ENCODE measurements at places on chromosomes 5 and 9.

- DNase-seq, result no peak
These were observed 38.1 kb downstream of the SEMA6A start for GRCh38 chr5:116536316-116537083.

- no peak for DNase-seq
These were observed 178.5 kb upstream of the PHYKPL start for GRCh38 chr5:178411083-178411482.

DNA sequence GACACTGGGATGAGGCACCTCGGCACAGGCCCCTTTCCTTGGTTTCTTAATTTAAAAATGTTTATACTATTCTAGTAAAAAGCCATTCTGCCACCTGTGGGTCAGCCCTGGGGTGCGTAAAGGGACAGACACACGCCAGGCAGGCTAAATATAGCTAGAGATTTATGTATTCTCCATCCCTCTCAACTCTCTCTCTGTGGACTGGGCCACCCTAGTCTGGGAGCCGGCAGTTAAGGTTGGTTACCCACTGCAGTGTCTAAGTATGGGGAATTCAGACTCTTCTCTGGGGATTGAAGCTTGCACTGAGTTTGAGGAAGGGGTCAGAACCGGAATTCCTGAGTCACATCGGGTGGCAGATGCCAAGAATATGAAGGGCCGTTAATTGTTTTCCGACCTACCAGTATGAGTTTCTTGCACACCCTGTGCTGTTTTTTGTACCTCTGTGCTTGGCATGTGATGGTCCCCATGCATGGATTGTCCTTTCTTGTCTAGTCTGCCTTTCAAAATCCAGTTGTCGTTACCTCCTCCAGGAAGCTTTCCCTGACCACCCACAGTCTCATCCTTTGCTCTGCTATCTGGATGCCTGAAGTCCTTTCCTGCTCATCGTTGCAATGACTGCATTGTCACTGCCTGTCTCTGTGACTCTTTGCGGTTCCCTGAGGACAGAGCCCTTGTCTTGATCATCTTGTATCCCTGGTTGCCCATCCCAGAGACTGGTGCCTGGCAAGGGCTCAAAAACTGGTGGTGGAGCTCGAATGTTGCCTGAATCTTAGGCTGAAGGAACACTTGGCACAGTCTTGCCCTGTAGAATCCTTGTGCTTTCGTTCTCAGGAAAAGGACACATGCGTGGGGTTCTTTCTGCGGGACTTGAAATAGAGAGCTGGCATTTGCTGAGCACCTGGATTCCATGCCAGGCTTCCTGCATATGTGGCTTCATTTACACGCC, 2.1 kb downstream of the NEURL1B start:
- no peak for DNase-seq

GRCh38 chr5:73820326-73820725, 194.3 kb downstream of the ARHGEF28 start:
- no peak for DNase-seq

DNA sequence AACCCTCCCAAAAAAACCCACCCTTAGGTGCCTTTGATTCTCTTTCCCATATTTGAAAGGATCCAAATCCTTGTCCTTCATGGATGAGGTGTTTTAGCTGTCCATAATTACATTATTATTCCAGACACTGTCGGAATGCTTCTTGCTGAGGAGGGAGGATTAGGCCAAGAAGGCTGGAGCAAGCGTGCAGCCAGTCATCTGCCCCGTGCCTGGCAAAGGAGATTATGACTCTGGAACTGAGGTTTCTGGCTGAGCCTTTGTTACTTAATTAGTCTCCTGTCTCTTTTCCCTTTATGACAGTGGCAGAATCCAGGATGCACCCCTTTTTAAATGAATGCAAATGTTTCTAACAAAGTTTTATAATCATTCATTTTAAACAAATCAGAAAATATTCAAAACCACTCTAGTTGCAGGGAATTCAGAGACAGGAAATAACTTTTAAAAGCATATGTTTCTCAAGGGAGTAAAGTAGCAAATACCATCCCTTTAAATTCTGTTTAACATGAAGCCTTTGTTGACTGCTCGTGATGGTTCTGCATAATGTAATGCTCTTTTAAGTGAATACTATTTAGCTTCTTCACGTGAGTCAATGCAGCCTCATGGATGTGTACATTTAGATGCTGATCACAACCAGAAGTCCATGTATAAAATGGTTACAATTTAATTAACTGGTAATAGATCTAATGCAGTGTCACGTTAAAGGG, 69.8 kb downstream of the GALNT10 start:
- DNase-seq, result no peak

DNA sequence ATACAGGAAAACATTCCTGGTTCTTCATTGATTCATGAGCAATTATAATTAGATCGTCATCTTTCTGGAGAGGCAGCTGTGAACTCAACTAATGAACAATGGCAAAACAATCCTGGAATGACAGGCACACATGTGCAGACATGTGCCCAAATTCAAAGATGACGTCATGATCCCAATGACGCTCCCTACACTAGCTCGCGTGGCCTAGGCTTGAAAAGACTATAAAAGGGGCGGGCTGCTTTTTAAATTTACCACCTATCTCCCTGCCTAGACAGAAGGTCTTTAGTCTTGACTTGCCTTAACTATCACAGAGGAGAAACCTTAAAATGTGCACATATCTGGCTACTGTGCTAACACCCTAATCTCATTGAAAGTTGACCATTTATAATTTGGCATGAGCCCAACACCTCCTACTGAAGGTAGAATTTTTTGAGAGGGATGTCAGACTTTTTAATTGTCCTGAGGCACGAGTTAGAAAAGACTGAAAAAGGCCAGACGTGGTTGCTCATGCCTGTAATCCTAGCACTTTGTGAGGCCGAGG, 88.2 kb downstream of the PRRT1B start:
- DNase-seq, result no peak

DNA sequence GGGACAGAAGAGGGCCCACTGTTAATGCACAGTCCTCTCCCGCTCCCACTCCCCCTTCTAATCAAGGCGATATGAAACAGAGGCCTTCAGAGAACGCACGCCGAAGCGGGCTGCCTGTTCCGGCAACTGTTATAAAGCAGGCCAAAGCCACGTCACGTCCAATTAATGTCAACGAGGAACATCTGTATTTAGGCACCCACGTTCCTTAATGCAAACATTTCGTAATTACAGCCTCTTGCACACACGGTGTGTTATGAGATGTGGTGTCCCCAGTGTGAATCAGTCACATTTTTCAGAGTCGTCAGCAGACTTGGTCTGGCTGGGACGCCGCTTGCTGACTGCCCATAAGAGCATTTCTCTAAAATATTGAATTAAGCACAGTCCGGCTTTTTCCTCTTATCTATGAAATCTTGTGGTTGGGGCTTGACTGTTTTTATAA, 339.0 kb downstream of the NSG2 start:
- no peak for DNase-seq

DNA sequence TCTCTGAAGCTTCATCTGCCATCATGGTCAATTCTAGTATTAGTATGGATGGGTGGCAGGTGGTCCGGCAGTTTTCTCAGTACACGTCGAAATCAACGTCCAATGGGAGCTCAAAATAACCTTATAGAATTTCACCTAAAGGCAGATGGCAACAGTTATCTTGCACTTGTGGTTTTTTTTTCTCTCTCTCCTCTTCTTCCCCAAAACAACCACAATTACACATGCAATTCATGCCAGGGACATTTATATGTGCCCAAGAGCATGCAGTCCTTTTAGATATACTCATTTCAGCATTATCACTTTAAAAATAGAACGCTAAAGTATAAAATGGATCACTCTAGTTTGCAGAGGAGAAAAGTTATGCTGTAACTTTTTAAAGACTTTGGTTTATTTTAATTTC, 1428.9 kb upstream of the WWC1 start:
- no peak for DNase-seq

DNA sequence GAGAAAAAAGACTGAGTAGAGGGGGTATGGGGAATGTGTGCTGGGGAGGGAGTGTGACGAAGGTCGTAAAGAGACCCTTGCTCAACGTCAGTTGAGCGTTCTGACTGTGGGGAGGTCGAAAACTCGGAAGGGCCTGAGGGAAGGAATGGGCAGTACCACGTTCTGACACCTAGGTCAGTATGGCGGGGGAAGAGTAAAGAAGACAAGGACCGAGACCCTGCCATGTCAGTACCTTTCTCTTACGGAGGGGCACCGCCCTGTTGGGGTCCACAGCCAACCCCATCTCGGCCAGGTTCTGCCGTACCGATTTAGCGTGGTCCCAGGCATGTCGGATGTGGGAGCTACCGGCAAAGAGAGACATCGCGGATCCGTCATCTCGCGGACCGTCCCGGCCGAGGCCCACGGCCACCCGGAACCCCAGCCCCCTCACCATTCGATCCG, 375 bp downstream of the NOP16 start:
- DNase-seq, result no peak

DNA sequence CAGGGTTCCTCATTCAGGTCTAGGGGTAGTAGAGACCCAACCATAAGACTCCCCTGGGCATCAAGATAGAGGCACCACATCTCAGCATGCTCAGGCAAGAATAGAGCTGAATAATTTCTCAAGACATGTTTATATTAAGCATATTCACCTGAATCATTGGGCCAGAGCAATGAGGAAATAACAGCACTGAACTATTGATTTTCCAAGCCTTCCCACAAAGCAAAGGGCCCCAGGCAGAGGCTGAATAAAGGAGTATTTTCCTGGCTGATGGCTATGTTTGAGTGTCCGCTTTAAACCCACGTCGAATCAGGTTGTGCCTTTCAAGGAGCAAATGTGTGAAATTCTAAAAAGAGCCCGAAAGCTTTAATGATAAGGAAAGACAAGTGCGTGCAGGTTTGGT, 129.2 kb downstream of the HSD17B3 start:
- DNase-seq, result no peak

DNA sequence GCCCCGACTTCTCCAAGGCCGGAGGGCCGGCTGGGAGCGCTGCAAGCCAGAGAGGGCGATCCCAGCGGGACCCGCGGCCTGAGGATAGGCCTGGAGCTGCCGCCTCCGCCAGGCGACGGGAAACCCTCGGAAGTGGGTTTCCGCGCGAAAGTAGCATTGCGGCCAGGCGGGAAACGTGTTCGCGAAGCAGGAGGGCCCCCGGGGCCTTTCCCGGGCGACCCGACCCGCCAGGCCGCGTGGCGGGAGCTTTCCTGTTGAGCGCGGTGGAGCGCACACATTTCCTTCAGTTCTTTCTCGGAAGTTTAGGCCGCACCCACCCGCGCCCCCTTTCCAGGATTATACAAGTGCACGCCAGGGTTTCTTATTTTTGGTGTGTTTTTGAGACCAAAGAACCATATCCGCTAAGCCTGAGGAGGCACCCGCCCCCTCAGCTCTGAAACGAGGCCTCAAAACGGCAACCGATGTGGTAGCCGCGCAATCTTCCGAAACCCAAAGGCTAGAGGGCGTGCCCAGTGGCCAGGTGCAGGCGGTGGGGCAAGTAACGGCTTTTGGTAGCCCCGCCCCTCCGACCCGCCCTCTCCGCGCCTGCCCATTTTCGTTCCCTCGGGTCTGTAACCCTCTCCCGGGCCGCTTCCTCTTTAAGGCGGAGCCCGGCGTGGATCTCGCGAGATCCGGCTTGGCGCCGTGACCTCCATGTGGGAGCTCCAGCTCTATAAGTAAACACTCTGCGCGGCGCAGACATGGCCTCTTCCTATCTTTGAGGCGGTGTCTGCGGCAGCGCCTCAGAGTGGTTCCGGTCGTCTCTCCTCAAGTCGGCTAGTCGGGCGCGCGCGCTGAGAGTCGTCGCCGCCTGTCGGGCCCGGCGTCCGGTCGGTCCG, at the start of gene UHRF2:
Gene UHRF2 (plus strand): TSS at position 713 of the 878 bp plus-strand sequence. CDS start 292 bp downstream, outside the sequence.
- DNase-seq, result peak; percentile 90

GRCh38 chr9:70411121-70411929, 3.1 kb downstream of the KLF9 start:
- DNase-seq, result no peak

GRCh38 chr9:92608241-92608908, 61.6 kb downstream of the IPPK start:
- no peak for DNase-seq

GRCh38 chr5:126676195-126676624, 75.5 kb downstream of the PHAX start:
- DNase-seq, result peak; percentile 60

DNA sequence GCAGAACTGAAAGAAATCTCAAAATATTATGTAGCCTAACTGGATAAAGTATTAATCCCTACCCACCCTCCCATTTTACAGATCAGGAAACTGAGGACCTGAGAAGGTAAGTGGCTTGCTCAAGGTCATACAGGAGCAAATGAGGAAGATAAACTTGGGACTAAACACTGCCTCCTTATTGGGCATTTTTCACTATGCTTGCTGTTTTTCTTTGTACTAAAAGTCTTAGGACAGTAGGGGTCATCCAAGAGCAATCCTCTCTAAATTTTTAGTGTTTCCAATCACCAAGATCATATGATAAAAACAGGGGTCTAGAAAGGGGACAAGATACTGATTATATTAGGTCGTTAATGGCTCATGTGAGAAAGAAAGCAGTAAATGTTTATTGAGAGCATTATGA, 80.8 kb downstream of the RORB start:
- DNase-seq, result no peak

- DNase-seq, result no peak
These were observed 27.9 kb downstream of the AFAP1L1 start for GRCh38 chr5:149299451-149300054.

DNA sequence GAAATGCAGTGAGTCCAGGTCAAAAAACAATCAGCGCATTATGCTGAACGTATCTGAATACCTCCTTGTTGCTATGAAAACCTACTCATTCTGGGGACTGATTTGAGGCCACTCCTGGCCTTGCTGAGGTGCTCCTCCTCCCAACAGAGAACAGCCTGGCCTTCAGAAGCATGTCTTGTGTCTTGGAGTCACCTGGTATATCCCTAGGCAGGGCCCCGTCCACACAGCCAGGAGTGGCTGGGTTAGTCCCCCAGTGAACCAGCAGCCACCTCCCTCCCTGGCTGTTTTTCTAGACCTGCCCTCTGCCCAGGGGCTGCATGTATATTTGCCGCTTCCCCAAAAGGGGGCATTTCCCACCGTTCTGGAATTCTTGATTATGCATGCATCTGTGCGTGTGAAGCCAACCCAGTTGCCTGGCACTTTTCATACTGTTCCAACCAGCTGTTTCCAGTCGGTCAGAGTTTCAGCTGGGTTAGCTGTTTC, 99.2 kb upstream of the SPATA31C2 start:
- DNase-seq, result no peak

- DNase-seq, result no peak
These were observed 4.6 kb downstream of the BASP1 start for GRCh38 chr5:17221843-17222636.

- DNase-seq, result no peak
These were observed 69.6 kb upstream of the LRRTM2 start for GRCh38 chr5:138944527-138945322.

- DNase-seq, result no peak
These were observed 27.7 kb upstream of the ZNF622 start for GRCh38 chr5:16493261-16493660.

DNA sequence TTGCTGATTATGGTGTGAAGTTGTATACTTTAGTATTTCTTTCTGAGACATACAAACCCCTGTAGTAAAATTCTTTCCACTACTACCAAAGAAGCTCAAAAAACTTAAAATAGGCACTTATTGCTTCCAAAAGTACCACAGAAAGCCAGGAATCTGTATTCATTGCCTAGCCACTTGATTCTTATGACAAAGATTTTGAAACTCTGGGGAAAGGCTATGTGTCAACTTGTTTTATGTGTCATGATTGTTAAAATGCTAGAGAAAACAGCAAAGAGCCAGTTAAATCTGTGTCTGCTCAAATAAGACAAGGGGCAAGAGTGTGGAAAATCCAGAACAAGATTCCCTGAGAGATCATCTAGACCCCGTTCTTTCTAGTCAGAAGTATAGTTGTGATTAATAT, 6.0 kb downstream of the KIF2A start:
- DNase-seq, result no peak

GRCh38 chr5:99081711-99082110, 152.9 kb upstream of the CHD1 start:
- no peak for DNase-seq

- DNase-seq, result no peak
These were observed 389.1 kb downstream of the ENC1 start for GRCh38 chr5:74251141-74252035.
